ENCODE measurements at places on chromosomes 3 and 15. TPM values are rescaled to one million over a fixed set of nuclear protein-coding genes. Genes with fewer than 3 reads are reported as not detected.

SRP14 gene
- 97.1 TPM for total RNA-seq

SPTBN5 gene
- total RNA-seq = 0.31 TPM

ALDH1L1 gene
- not detected for total RNA-seq

MUC4 gene
- under 0.01 TPM for total RNA-seq

PSMD2 gene
- 119 TPM for total RNA-seq

POLQ gene
- 0.42 TPM for total RNA-seq

TRA2B gene
- total RNA-seq = 496 TPM

SLC33A1 gene
- 30.3 TPM for total RNA-seq

RPL14 gene
- 542 TPM for total RNA-seq

PLCH1 gene
- total RNA-seq = 0.94 TPM

TEX55 gene
- not detected for total RNA-seq

CD200R1 gene
- total RNA-seq = 5.1 TPM

ALDH1A2 gene
- 2.0 TPM for total RNA-seq

ZNF80 gene
- total RNA-seq = 1.2 TPM

RETNLB gene
- not detected for total RNA-seq

EXD1 gene
- total RNA-seq = not detected

TLNRD1 gene
- total RNA-seq = 21.3 TPM

RBP2 gene
- not detected for total RNA-seq

RTP1 gene
- not detected for total RNA-seq

C2CD4A gene
- 0.21 TPM for total RNA-seq

ROPN1 gene
- not detected for total RNA-seq

EPHB1 gene
- 0.63 TPM for total RNA-seq

WDR93 gene
- total RNA-seq = not detected

VPS33B gene
- 9.1 TPM for total RNA-seq

IL20RB gene
- total RNA-seq = 0.94 TPM

FANCD2OS gene
- total RNA-seq = not detected

CCDC54 gene
- total RNA-seq = not detected

CCR1 gene
- 60.7 TPM for total RNA-seq

GOLGA6L6 gene
- 0.10 TPM for total RNA-seq

MUSTN1 gene
- 2.1 TPM for total RNA-seq

SLC22A13 gene
- not detected for total RNA-seq

GPR87 gene
- not detected for total RNA-seq

SPRED1 gene
- total RNA-seq = 0.94 TPM

STIMATE gene
- 27.3 TPM for total RNA-seq

SPINT1 gene
- total RNA-seq = 4.2 TPM

CHRM5 gene
- total RNA-seq = not detected

RPP25 gene
- total RNA-seq = 0.31 TPM

VGLL3 gene
- under 0.01 TPM for total RNA-seq

SLC12A1 gene
- not detected for total RNA-seq

IL17RD gene
- total RNA-seq = under 0.01 TPM

DAZL gene
- total RNA-seq = 0.10 TPM

PAQR5 gene
- total RNA-seq = under 0.01 TPM

VILL gene
- 12.4 TPM for total RNA-seq

SH2D7 gene
- not detected for total RNA-seq

FGF12 gene
- under 0.01 TPM for total RNA-seq

SCN5A gene
- total RNA-seq = not detected

GHSR gene
- total RNA-seq = not detected

RAB6B gene
- 0.52 TPM for total RNA-seq

Measured in mononuclear cell (primary cell).